Breast epithelium (tissue), 4 donors: ENCODE measurements at places on chromosomes 16 and 17. TPM values are rescaled to one million over a fixed set of nuclear protein-coding genes. Genes with fewer than 3 reads are reported as not detected.

The CASKIN1 gene
- total RNA-seq = 0.44 TPM

The KRTAP2-3 gene
- total RNA-seq = not detected

The SLC2A4 gene
- 2.6 TPM for total RNA-seq

The CDH3 gene
- 39.0 TPM for total RNA-seq

The CACNG5 gene
- not detected for total RNA-seq

The IRX5 gene
- total RNA-seq = 10.9 TPM

- H3K4me1 ChIP-seq = peaks cover 6% of the 10 kb centered on the region
- no peak for DNase-seq
- H3K4me3 ChIP-seq = no peak overlapping the region
- H3K27me3 ChIP-seq = no peaks in the 10 kb centered on the region
- H3K36me3 ChIP-seq = no peaks in the 10 kb centered on the region
- H3K27ac ChIP-seq = no peak overlapping the region
Measured at GRCh38 chr17:58277802-58278595, 2.7 kb downstream of the MPO start.

DNA sequence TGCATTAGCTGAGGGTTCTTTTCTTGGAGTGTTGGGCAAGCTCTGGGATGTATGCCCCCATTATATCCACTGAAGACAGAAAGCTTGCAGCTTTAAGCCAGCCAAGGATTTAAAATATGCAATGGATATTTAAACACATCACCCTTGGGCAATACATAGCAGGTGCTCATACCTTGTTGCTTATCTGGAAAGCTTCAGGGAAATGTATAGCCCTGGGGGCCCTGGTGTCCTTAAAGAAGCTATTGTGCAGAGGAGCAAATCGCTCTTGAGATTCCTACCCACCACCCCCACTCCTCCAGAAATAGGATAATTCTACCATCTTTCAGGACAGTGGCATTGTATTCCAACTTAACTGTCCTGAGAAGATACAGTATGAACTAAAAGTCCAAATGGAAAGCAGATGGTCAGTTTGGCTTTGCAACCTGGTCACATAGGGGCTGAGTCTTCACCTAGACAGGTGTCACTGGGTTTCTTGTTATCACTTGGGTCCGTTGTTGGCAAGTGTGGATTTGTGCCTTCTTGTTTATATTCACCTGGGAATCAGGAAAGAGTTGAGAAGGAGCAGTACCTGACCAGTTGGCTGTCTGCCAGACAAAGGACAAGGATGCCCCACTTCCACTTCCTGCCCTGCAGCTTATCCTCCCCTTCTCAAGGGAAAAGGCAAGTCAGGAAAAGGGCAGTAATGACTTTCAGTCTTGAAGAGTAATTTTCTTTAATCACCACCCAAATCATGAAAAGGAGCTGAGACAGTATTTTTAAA lies 3.4 kb downstream of the ANKRD40CL start:
- no peaks in the 10 kb centered on the region for H3K36me3 ChIP-seq
- H3K27me3 ChIP-seq = no peaks in the 10 kb centered on the region
- DNase-seq = no peak
- H3K27ac ChIP-seq = no peak overlapping the region
- H3K4me1 ChIP-seq = no peaks in the 10 kb centered on the region
- no peak overlapping the region for H3K4me3 ChIP-seq

- no peak for DNase-seq
- no peaks in the 10 kb centered on the region for H3K4me1 ChIP-seq
- no peaks in the 10 kb centered on the region for H3K36me3 ChIP-seq
- H3K27ac ChIP-seq = no peak overlapping the region
- H3K27me3 ChIP-seq = no peaks in the 10 kb centered on the region
Measured at GRCh38 chr17:65163990-65164495, 26.9 kb downstream of the RGS9 start.

DNA sequence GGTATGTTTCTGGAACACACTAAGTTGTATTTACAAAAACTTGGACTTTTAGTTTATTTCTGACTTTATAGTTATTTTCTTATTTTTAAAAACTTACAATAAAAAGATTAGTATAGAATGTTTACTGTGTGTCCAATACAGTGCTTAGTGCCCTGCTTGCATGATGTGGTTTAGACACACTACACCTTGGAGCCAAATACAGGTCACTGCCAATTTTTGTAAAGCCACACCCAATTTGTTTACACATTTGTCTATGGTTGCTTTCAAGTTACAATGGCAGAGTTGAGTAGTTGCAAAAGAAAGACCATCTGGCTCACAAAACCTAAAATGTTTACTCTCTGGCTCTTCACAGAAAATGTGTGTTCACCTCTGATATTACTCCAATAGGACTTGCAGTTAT lies 807.1 kb downstream of the KCNJ2 start:
- no peaks in the 10 kb centered on the region for H3K4me1 ChIP-seq
- no peaks in the 10 kb centered on the region for H3K27me3 ChIP-seq
- no peaks in the 10 kb centered on the region for H3K36me3 ChIP-seq

GRCh38 chr16:71754652-71755051 lies 30.2 kb upstream of the PHLPP2 start:
- no peak overlapping the region for H3K4me3 ChIP-seq
- no peak overlapping the region for H3K27ac ChIP-seq
- DNase-seq = no peak
- H3K4me1 ChIP-seq = no peaks in the 10 kb centered on the region
- no peaks in the 10 kb centered on the region for H3K27me3 ChIP-seq

DNA sequence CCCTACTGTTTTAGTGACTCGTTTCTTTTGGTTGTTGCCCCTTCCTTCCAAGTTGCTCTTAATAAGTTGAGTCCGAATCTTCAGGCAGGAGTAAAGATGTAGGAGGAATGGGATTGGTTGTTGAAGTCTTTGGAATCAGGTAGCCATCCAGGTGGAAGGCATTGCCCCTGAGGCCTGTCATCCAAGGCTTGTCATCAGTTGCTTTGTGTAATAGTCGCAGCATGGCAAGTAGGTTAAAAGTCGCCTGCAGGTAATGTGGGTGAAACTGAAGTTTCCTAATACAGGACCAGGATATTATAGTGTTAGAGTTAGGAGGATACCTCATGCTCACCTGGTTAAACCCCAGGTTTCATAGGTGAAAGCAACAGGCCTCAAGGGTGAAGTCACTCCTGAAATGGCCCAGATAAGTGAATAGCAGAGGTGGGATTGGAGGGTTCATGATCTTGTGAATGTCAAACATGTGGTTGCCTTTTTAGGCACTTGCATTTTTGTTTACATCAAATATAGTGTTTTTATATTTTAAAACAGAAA lies 934 bp downstream of the PCTP start:
- DNase-seq = no peak
- H3K4me3 ChIP-seq = peak overlapping the region; percentile 72
- H3K27ac ChIP-seq = no peak overlapping the region
- no peaks in the 10 kb centered on the region for H3K36me3 ChIP-seq

DNA sequence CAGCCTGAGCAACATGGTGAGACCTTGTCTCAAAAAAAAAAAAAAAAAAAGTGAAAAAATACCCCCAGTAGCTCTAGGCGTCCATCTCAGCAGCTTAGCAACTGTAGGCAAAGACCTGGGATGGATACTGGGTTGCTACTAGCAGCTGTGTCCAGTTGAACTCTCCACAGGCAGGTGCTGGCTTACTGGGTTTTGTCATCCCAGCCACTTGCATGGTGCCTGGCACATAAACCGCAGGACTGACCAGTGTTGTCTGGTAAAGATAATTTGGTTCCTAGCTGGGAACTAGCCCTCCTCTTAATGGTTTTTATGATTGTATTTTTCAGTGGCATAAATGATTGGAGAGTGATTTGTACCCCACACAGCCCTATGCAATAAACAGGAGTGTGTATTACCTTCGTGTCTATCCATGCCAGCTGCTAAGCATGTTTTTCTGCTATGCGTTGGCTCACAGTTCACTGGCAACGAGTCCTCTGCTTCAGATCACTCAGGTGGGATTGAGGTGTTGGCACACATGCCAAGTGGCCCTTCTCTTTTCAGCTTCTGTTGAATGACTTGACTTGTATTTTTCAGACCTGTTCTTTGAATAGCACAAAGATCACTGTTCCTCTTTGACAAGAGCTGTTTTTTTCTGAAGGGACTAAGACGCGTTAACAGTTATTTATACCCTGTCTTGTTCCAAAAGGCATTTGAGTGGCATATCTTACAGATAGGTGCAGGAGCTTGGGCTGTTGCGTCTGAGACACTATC lies 352.9 kb downstream of the SNX29 start:
- H3K4me3 ChIP-seq = no peak overlapping the region
- no peak for DNase-seq
- no peak overlapping the region for H3K27ac ChIP-seq
- H3K27me3 ChIP-seq = no peaks in the 10 kb centered on the region

GRCh38 chr16:17372386-17372785 lies 98.4 kb downstream of the XYLT1 start:
- H3K36me3 ChIP-seq = no peaks in the 10 kb centered on the region
- no peaks in the 10 kb centered on the region for H3K4me1 ChIP-seq
- no peaks in the 10 kb centered on the region for H3K27me3 ChIP-seq

DNA sequence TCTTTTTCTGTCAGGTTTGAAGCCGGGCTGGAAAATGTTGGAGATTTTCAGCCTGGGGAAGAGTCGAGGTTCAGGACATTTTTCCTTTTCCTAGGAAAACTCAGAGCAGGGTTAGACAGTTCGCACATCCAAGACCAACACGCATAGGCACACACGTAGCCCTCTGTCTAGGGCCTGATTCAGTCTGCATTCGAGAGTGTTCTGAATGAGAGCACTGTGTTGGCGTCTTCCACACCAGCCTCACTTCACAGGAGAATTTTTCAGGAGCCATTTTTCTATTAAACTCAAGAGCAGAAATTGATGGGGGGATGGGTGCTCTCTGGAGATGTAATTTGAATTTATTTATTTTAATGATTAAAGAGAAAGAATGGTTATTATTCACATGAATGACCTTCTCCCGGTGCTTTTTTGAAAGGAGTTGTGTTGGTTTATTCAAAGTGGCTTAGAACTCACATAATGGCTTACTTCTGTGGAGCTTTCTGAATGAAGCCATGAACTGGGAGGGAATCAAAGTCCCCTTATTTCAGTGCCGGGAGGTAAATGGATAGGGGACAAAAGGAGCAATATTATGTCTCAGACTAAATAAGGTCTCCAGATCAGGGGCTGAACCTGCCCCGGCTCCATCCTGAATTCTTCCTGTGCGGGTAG lies 194.3 kb downstream of the CCDC182 start:
- H3K27ac ChIP-seq = no peak overlapping the region
- no peak for DNase-seq
- no peaks in the 10 kb centered on the region for H3K27me3 ChIP-seq
- no peak overlapping the region for H3K4me3 ChIP-seq

GRCh38 chr17:1995321-1995892 lies 29.7 kb downstream of the RTN4RL1 start:
- no peak overlapping the region for H3K4me3 ChIP-seq
- no peaks in the 10 kb centered on the region for H3K36me3 ChIP-seq
- peak overlapping the region; percentile 48 for H3K27ac ChIP-seq
- H3K27me3 ChIP-seq = no peaks in the 10 kb centered on the region
- no peak for DNase-seq

DNA sequence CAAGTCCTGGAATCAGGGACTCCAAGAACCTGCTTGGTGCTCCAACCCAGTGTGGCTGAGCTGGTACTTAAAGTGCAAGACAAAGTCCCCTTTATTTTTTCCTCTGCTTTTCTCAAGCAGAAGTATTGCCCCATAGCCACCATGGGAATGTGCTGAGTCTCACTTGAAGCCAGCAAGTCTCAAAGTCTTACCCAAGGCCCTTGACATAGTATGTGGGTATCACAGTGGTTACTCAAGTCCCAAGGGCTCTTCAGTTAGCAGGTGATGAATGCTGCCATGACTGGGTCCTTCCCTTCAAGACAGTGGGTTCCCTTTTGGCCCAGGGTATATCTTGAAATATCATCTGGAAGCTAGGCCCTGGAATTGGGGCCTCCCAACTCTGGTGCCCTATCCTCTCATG lies 30.5 kb upstream of the GINS3 start:
- H3K36me3 ChIP-seq = no peaks in the 10 kb centered on the region
- no peaks in the 10 kb centered on the region for H3K27me3 ChIP-seq
- H3K4me1 ChIP-seq = no peaks in the 10 kb centered on the region
- H3K27ac ChIP-seq = no peak overlapping the region
- DNase-seq = no peak
- H3K4me3 ChIP-seq = no peak overlapping the region

DNA sequence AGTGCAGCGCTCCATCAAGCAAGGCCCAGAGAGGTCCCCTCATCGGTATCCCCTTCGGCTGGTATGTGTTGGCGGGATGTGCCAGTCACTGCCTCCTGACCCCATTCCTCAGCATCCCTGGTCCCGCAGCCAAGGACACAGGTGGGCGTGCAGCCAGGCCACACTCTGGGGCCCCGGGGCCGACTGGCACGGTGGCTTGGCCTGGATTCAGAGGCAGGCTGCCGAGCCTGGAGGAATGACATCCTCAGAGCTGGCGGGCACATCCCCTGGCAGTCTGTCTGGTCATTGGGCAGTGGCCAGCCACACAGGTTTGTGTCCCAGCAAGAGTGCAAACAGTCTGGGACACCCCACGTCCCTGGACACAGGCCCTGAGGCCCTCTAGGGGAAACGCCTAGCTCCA lies 111.1 kb downstream of the SDK2 start:
- H3K4me1 ChIP-seq = no peaks in the 10 kb centered on the region
- no peaks in the 10 kb centered on the region for H3K27me3 ChIP-seq
- H3K4me3 ChIP-seq = no peak overlapping the region
- DNase-seq = no peak
- H3K27ac ChIP-seq = no peak overlapping the region
- H3K36me3 ChIP-seq = no peaks in the 10 kb centered on the region

DNA sequence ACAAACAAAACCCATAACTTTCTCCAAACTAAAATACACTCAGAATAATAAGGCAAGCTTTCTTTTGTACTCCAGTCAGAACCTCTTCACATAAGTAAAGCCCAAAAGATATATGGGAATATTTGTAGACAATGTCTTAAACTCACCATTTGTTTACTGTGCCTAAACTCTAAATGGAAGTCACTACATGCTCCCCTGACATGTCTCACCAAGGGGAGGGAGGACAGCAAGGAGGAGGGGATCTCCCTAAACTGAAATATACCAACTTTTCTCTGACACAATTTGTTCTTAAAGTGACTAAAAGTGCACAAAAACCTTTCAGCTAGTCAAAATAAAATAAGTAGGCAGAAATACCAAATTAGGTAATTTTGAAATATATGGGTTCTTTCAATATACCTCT lies 38.5 kb downstream of the GRB7 start:
- H3K4me1 ChIP-seq = no peaks in the 10 kb centered on the region
- H3K4me3 ChIP-seq = peak overlapping the region; percentile 6
- H3K36me3 ChIP-seq = no peaks in the 10 kb centered on the region
- H3K27me3 ChIP-seq = no peaks in the 10 kb centered on the region
- no peak for DNase-seq

DNA sequence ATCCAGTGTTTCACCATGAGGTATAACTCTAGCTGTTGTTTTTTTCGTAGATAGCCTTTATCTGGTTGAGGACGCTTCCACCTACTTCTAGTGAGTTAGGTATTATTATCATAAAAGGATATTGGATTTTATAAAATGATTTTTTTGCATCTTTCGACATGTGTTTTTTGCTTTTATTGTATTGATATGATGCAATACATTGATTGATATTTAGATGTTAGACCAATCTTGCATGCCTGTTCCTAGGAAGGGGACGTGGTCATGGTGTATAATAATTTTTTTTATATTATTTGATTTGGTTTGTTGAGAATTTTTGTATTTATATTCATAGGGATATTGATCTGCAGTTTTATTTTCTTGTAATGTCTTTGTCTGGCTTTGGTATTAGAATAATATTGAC lies 193.3 kb downstream of the HS3ST3B1 start:
- H3K4me1 ChIP-seq = no peaks in the 10 kb centered on the region
- H3K27ac ChIP-seq = no peak overlapping the region
